Immature natural killer cell (primary cell): ENCODE measurements at places on chromosomes 4 and X.

DNA sequence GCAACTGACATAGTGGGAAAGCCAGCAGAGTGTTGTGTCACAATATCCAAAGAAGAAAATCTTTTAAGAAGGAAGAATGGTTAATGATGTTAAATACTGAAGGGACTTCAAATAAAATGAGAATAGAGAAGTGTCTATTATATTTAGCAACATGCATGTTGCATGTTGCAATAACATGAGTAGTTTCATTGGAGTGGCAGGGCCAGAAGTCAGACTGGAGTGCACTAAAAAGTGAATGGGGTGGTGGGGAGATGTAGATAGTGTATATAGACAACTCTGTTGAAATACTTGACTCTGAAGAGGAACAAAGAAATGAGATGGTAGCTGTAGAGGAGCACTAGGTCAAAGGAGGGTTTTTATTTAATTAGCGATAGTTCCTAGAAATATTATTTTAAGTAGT is 9.5 kb upstream of the AMMECR1 start:
- DNase-seq = no peak

DNA sequence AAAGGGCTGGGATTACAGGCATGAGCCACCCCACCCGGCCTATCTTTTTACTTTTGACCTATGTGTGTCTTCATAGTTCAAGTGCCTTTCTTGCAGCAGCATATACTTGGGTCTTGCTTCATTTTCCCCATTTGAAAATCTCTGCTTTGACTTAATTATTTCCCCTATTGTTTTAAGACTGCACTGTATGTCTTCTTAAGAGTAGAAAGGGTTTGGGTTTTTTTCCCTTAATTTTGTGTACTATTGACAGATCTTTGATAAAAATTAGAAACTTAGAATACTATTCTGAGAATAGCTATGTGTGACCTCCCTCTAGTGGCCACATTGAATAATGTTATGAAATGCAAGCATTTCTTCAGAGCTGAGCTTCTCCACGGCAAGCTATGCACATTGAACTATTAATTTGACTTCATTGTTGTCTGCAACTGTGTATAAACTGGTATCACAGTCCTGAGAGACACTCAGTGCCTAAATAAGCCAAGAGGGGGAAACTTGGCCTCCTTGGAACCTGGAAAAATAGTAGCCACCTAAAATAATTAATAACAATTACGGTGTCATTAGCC is 8.7 kb upstream of the SLC25A4 start:
- DNase-seq = peak; percentile 28

- DNase-seq = no peak
These were observed 7.7 kb downstream of the HAND2 start for GRCh38 chr4:173522160-173522950.

- peak; percentile 70 for DNase-seq
These were observed 895 bp downstream of the USP51 start for GRCh38 chrX:55488593-55489313.

DNA sequence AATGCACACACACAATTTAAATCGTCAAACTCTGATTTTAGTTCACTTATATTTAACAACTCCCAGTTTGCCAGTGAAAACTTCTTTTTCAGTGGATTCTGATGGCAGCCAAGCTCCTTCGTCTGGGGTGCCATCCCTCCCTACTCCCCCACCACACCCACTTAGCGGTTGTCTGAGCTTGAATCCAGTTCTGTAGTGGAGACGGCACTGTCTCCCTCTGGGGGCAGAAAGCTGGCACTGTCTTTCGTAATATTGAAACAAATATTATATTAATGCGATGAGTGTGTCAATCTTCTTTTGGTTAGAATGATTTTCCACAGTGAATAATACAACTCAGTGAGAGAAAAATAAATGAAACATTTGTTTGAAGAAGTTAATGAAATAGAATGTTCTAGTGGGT is 5.4 kb downstream of the MEPE start:
- no peak for DNase-seq

DNA sequence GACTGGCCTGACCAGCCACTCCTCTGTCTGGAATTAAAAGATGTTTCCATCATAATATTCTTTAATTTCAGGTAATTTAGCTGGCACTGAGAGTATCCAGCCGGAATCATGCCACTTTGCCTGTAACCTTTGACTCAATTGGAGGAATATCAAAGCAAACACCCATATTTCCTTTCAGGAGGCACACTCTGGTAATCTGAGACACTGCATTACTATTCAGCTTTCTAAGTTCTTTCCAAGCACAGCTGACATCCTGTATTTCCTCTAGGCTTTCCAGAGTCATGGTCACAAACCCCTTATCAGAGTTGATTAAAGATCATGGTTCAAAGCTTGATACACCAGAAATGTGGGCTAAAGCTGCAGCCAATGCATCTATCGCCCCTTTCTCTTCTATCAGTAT is 29.3 kb downstream of the INTS12 start:
- no peak for DNase-seq

DNA sequence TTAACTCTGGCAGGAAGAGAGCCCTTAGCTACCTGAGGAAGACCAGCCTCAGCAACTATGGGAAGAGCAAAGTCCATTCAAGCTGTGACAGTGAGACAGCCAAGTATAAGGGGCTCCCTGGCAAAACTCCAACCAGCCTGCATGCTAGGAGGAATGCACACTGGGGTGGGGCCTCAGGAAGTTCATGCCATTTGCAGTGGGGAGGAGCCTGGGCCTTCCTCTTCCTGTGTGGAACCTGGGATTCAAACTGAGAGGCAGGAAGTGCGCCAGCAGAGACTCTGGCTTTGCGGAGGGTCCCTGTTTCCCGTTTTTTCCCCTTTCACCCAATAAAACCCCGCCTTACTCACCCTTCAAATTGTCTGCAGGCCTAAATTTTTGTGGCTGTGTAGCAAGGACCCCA is 33.0 kb downstream of the TFDP3 start:
- DNase-seq = no peak

- DNase-seq = no peak
These were observed 365.5 kb downstream of the ZNF674 start for GRCh38 chrX:46179748-46180147.

GRCh38 chrX:38103857-38104812 is 97.8 kb downstream of the SYTL5 start:
- peak; percentile 14 for DNase-seq

GRCh38 chr4:168522356-168522755 is 25.5 kb downstream of the PALLD start:
- no peak for DNase-seq

DNA sequence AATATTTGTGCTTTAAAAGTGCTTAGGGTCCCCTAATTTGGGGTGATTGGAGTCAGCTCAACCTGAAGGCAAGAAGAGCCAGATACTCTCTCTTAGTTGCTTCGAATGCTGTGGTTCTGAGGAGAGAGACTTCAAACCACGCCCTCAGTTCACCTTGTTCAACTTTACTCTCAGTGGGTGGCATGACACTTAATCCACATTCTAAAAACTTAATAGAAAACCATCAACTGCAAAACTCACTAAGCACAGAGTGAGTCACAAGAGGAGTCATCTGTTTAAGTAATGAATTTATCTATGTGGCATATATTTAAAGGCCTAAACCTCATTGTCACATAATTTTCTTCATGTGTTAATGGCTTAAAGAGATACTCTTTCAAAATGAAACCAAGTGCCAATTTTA is 99.5 kb upstream of the SLC4A4 start:
- DNase-seq = no peak

GRCh38 chr4:38069271-38069760 is 109.1 kb downstream of the PTTG2 start:
- DNase-seq = no peak

- DNase-seq = no peak
These were observed 24.2 kb upstream of the PPM1K start for GRCh38 chr4:88308587-88308986.

- DNase-seq = no peak
These were observed 409.2 kb downstream of the TLL1 start for GRCh38 chr4:166282081-166282770.

DNA sequence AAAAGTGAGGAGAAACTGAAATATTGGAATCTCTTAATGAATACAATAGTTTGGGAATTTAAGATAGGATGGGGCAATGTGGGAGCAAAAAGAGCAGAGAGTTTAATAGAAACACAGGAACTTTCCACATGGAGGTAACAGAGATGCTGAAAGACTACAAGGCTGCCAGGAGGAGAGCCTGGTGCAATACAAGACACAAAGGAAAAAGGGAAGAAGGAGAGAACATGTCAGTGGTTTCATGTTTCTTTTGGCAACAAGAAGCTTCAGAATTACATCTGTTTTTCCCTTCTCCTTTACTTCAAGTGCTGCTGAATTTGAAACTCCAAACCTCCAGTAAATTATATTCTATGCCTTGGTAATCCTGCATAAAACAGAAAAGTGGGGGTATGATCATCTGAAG is 474.3 kb downstream of the FAT4 start:
- DNase-seq = no peak

DNA sequence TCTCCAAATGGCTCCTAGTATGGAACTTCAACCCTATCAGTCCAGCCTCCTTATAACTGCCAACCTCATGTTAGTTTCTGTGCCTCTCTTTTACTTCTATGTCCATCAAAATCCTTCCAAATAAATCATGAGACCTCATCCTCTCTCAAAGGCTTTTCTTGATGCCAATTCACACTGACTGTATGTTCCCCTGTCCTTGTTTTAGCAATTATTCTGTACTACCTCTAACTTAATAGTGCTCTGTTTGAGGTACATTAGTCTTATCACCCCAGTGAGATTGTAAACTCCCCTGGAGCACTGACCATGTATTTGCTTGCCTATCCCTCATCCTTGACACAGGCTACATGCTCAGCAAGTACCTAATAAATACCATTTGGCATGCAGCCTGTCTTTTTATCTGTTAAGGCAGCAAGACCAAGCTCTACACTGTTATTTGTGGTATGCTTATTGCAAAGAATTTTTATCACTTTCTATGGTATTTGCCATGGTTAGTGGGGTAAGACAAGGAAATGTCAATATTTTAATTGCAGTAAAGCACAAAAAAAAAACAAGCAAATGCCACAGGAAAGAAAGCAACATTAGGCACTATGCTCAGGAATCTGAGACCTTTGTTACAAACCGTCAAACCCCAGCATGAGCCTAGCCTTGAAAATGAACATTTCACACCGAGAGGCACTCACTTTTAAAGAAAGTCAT is 119.2 kb downstream of the SMARCA1 start:
- no peak for DNase-seq

- DNase-seq = no peak
These were observed 28.4 kb downstream of the STBD1 start for GRCh38 chr4:76334885-76335284.

GRCh38 chr4:128362760-128363159 is 75.1 kb upstream of the PGRMC2 start:
- no peak for DNase-seq

DNA sequence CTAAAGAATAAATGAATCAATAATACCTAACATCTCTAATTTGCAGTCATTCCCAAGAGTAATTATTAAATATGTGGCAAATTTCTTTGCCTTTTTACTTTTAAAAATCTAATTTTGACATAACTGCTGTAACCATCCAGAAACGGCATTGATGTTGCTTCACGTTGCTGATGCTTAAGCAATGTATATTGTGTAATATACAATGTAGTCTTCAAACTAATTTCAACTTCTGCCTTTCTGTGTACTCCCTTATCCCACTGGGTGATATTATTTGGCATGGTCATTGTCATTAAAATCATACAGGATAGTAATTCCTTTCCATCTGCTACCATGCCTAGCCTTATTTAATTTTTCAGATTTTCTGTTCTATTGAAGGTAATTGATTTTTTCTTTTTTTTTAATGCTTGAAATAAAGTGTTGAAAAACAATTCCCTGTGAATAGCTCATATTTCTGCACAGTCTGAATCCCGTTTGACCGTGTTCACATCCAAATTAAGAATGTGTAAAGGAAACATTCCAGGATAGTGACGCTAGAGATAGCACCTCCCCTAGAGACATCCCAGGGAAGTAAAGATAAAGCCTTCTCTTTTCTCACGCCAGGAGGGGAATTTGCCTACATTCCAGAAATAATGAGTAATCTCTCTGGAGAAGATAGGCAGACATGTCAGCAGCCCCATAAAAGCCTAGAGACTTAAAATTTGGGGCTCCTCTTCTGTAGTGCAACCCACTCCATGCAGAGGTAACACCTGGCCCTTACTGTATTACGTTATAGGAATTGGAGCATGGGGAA is 8.6 kb downstream of the FAM200B start:
- DNase-seq = no peak

DNA sequence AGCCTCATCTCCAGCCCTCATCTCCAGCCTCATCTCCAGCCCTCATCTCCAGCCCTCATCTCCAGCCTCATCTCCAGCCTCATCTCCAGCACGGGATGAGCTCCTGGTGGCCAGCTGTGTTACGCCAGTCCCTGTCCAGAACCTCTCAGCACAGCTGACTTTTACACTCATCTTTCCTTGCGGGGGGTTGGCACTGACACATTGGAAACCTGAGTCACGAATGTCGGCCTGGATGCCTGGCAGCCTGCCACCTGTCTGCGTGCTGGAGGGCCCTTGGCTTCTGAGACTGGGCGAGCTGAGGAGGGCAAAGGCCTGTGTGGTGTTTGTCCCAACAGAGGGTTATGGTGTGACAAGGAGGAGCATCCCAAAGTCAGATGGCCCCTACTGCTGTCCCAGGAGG is 66.1 kb upstream of the HGFAC start:
- no peak for DNase-seq

DNA sequence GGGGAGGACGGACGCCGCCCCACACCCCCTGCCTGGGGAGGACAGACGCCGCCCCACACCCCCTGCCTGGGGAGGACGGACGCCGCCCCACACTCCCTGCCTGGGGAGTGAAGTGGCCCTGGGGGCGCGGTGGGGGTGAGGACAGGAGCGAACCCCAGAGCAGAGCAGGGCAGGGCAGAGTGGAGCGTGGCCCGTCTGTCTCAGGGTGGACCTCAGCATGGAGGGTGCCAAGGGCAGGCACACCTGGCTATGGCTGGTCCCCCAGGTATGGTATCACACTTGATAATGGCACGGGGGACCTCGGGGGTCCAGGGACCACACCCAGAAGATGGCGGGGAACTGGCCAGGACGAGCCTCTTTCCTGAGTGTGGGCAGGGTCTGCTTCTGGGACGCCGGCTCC is 9.6 kb downstream of the LRPAP1 start:
- no peak for DNase-seq

DNA sequence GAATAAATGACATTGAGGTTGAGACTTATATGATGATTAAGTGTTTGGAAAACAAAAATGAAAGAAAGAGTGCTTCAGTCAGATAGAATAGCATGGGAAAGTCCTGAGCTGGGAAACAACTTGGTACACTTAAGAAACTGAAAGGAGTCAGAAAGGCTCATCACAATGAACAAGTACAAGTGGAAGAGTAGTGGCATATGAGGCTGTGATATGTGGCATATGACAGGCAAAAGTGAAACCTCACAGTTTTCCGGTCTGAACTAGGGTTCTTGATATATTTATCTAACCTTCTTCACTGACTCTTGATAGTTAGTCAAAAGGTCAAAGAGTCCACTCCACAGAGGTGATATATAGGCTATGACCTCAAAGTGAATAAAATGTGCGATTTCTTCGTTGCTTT is 537.1 kb upstream of the CXorf51A start:
- no peak for DNase-seq

- DNase-seq = no peak
These were observed 27.8 kb downstream of the RP2 start for GRCh38 chrX:46864606-46865005.

DNA sequence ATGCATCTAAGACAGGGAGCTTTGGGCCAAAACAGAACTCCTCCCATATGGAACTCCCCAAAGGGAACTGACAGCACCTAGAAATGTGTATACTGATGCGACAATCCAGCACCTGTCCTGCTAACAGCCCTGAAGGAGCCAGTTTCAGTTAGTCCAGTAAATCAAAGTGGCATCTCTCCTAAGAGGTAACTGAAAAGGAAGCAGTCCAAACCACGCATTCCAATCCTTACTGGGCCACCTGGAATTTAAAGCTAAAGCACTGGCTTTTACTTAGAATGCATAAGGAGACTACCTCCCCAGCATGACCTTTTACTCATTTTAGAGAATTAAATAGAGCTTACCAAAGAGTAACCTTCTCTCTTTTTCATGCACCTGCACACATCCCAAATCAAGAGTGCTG is 586.8 kb upstream of the PITX2 start:
- DNase-seq = no peak
